ENCODE measurements at places on chromosomes 13 and 19. TPM values are rescaled to one million over a fixed set of nuclear protein-coding genes. Genes with fewer than 3 reads are reported as not detected.

DNA sequence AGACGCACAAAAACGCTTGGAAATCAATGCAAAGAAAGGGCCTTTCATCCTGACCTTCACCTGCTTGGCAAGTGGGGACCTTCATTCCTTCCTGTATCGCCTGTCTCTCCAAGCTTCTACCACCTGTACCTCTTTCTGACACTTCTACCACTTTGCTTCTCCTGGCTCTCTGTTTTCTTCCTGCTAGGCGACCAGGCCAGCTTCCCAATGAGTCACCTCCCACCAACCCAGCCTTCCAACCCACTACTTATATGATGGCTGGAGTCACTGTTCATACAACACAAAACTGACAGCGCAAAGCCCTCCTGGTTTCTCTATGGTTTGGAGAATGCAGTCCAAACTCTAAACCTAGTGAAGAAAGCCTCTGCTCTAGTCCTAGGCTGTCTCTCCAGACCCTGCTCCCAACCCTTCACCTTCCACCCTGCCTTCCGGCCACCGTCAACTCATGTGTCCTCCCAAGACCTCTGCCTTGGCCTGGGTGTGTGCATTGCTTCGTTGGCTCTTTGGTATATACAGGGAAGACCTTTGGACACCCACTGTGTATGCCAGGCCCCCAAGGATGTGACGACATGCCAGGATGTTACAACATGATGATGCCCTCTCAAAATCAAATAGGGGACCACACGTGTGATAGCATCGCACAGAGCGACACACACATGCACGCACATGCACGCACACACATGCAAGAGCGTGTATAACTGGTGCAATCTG, 148.5 kb downstream of the STK24 start:
- DNase-seq = no peak

MBD3L3 gene
- total RNA-seq = 9.0 TPM

ZNF665 gene
- 1.2 TPM for total RNA-seq

KCTD12 gene
- total RNA-seq = 3.5 TPM

GRCh38 chr19:10694706-10695307, 6.4 kb upstream of the QTRT1 start:
- no peak for DNase-seq

ZNF763 gene
- 0.24 TPM for total RNA-seq

ZNF256 gene
- 11.0 TPM for total RNA-seq

LHB gene
- not detected for total RNA-seq

- no peak for DNase-seq
These were observed 3.3 kb upstream of the RAX2 start for GRCh38 chr19:3775374-3775711.

DNA sequence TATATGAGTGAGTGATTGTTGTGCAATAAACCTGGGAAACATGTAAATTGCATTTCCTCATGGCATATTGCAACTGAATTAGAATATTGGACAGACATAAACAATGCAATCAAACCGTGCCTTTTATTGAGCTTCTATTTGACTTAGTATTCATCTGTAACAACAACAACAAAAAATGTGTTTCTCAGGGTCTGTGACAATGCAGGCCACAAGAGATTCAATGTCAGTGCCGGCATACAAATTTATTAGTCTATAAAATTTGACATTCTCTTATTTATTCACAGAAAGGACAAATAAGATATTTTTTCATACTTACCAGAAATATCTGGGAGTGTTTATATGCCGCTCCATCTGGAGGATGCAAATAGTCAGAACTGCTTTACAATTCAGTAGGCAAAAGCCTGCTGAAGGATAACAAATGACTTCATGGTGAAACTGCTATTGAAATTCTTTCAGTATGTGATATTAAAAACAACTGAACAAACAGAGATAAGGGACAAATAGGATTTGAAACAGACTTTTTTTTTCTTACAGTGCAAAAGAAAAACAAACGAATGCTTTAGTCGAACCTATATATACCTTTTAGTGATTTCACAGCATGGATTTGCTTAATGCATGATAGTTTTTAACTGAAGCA, 77.2 kb downstream of the DACH1 start:
- DNase-seq = no peak

DNA sequence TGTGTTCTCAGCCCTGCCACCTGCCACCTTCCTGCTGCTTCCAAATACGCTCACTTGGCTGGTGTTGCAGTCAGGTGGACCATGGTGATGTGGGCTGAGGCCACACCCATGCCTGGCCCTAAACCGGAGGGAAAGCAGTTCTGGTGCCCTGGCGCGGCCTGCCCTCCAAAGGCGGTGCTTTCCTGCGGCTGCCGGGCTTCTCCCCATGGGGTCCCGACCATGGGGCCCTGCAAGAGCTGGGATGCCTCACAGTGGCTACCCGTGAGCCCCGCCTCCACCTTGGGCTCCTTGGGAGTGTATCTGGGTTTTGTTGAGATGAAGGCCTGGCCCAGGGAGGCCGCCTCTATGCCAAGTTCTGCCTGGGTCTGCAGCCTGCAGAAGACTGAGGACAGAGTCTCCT, 73.7 kb downstream of the ERICH6B start:
- DNase-seq = no peak

- peak; percentile 90 for DNase-seq
These were observed 56.6 kb downstream of the TUBGCP3 start for GRCh38 chr13:112531263-112531794.

- DNase-seq = no peak
These were observed 196.1 kb upstream of the MAB21L1 start for GRCh38 chr13:35672611-35673010.

DNA sequence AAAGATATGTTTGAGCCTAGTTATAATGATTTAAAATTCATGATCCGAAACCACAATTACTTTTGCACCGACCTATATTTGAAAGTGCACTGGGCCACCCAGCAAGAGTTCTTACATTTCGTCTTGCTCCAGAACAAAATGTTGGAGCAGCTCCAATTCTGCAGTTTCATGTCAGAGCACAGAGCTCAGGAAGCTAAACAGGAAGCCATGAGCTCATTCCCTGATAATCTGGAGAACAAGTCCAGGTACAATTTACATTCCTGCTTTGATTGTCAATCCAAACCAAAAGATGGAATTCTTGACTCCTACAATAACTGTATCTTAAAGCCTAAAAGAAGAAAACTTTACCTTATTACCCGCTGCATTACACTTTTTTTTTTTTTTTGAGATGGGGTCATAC, 131.8 kb downstream of the KCTD12 start:
- peak; percentile 29 for DNase-seq

- DNase-seq = no peak
These were observed 2275.0 kb upstream of the PCDH20 start for GRCh38 chr13:63690672-63691071.
